HT-29 (cell line): ENCODE measurements at places on chromosomes 1 and 21.

GRCh38 chr1:182575540-182576149 is 13.4 kb downstream of the RNASEL start:
- peak; percentile 57 for DNase-seq

DNA sequence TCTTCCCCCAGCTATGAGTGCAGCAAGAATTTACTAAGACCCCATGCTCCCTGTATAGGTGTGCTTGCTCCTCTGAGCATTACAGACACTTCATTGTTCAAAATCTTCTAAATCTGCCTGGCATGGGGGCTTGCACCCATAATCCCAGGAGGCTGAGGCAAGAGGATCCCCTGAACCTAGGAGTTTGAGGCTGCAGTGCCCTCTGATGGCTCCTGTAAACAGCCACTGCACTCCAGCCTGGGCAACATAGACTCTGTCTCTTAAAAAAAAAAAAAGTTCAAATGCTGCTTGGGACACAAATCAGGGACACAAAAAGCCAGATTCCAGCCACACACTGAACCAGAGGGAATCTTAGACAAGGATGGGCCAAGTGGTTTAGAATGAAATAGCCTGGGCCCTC is 3.4 kb upstream of the ACOT7 start:
- DNase-seq, result no peak

DNA sequence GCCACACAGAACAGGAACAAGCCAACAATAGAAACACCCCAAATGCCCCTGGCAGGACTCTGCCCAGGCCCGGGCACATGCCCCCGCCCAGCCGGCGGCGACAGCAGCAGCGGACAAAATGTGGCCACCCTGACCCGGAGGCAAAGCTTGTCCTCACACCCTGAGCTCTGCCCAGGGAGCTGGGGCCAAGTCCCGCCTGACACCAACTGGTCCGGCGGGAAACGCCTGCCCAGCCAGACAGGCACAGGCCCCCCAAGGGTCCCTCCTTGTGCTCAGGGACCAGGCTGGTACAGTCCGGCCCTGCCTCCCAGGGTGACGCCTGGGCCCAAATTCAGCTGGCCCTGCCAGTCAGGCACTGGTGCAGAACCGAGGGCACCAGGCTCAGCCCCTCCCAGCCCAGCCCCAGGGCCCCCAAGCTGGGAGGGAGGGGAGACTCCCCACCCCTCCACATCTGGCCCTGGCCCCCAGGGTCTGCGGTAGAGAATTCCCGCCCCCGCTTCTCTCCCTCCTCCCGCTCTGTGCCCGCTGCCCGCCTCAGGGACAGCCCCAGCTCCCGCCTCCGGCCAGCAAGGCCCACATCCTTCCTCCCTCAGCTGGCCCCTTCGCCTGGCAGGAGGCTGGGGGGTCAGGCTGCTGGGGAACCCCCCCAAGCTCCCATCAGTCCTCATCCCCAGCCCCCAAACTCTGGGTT is 2.0 kb downstream of the AHDC1 start:
- peak; percentile 41 for DNase-seq

GRCh38 chr1:16386454-16387113 is 19.5 kb downstream of the SZRD1 start:
- no peak for DNase-seq

GRCh38 chr1:61692155-61692800 is 32.7 kb downstream of the TM2D1 start:
- peak; percentile 21 for DNase-seq

GRCh38 chr21:36113647-36114428 is 21.0 kb upstream of the CBR3 start:
- DNase-seq, result peak; percentile 43

GRCh38 chr1:32273391-32274208 is 18.3 kb upstream of the HDAC1 start:
- DNase-seq, result peak; percentile 11

DNA sequence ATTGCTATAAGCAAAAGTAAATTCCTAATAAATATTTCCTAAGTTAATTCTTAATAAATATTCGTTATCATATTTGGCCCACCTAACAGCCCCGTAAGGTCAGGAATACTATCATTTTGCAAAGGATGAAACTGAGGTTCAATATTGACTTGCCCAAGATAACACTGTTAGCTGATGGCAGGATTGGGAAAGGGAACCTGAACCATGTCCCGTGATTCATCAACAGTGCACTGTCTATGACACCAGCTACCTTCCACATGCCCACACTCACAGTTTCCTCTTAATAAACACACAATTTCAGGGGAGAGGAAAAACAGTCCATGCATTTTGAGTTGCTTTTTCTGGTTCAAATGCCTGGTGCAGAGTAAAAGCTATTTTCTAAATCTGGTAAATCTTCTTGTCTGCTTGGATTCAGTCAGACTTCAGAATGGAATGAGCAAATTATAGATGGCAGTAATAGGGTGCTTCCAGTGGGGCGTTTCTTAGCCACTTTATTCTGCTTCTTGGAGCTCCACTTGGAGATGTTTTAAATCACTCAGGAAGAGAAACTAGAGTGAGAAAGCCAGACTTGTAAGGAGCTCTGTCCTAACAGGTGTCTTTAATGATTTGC is 354.6 kb downstream of the PDE4B start:
- no peak for DNase-seq

GRCh38 chr21:46554431-46555224 is 50.3 kb downstream of the S100B start:
- no peak for DNase-seq

DNA sequence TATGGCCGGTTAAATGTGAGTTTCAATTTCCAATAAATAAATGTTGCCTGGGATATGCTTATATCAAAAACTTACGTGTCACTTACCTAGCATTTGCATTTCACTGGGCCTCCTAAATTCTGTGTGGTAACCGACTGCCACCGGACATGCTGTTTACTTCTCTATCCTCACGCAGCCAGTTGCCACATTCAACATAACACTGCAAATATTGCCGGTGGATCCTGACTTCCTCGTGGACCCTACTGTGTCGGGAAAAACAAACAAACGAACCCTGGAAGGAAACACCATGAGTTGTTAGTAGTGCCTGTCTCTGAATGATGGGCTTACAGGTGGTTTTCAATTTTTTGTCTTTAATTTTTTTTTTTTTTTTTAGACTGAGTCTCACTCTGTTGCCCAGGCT is 54.1 kb downstream of the RIPK4 start:
- no peak for DNase-seq

GRCh38 chr1:56975446-56975845 is 9.6 kb upstream of the C8B start:
- DNase-seq, result no peak

GRCh38 chr1:157438613-157439012 is 113.7 kb downstream of the FCRL5 start:
- no peak for DNase-seq

GRCh38 chr1:150383631-150384324 is 19.8 kb downstream of the RPRD2 start:
- no peak for DNase-seq

DNA sequence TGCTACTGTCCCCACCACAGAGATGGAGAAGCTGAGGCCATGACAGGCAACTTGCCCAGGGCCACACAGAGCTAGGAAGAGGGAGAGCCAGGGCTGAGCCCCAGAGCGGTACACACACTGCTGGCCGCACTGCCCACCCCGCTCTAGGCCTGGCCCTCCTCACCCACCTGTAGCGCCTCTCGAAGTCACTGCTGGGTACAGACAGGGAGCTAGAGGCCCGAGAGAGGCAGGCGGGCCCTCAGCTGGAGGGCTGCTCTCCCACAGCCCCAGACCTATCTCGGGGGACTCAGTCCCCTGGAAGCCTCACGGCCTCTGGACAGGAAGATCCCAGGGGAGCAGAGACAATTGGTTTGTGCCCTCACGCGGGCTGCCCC is 17.3 kb upstream of the PLEKHG5 start:
- no peak for DNase-seq

DNA sequence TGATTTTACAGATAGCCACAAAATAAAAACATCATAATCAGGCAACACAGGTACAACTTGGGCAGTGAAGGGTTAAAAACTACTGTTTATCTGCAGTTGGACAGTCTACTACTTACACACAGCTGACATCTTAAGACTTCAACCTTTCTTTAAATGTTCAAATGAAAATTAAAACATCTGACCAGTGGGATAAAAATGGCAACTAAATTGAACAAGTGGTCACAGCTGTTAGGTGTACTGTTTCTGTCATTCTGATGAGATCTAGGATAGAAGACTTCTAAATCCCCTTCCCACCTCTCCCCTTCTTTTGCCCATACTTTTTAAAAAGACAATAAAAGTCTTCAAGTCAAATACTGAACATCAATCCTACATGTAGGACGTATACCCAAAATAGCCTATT is 56.2 kb downstream of the ENAH start:
- no peak for DNase-seq

DNA sequence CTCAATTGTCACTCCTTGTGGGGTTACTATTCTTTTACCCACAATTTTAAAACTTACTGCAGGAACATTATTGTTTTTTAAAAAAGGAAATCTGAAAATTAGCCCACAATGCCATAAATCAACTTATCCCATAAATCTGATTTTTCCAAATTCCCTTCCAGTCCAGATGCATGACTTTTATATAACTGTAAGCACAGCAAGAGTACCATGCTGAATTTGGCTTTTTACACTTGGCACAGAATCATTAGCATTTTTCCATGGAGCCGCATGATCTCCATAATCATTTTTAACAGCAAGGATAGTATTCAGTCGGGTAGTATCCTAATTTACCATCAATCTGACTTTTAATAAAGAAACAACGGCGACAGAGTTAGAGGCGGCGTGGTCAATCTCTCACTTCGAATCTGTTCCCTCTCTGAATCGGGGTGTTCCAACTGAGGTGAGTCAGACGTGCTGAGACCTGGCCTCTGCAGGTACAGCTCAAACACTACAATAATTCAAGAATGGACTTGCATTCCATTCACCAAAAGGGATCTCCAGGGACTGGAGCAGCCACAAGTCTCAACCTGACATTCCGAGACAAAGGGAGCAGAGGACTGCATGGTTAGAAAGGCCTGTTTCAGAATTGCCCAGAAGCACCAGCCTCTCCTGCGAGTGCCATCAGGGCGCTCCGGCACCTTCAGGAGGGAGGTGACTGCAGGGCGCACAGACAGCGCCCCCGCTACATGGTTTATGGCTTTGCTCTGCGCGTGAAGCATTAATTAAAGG is 48.9 kb downstream of the SLC66A1 start:
- DNase-seq, result no peak

GRCh38 chr1:156583821-156584622 is 4.5 kb downstream of the TTC24 start:
- peak; percentile 90 for DNase-seq

DNA sequence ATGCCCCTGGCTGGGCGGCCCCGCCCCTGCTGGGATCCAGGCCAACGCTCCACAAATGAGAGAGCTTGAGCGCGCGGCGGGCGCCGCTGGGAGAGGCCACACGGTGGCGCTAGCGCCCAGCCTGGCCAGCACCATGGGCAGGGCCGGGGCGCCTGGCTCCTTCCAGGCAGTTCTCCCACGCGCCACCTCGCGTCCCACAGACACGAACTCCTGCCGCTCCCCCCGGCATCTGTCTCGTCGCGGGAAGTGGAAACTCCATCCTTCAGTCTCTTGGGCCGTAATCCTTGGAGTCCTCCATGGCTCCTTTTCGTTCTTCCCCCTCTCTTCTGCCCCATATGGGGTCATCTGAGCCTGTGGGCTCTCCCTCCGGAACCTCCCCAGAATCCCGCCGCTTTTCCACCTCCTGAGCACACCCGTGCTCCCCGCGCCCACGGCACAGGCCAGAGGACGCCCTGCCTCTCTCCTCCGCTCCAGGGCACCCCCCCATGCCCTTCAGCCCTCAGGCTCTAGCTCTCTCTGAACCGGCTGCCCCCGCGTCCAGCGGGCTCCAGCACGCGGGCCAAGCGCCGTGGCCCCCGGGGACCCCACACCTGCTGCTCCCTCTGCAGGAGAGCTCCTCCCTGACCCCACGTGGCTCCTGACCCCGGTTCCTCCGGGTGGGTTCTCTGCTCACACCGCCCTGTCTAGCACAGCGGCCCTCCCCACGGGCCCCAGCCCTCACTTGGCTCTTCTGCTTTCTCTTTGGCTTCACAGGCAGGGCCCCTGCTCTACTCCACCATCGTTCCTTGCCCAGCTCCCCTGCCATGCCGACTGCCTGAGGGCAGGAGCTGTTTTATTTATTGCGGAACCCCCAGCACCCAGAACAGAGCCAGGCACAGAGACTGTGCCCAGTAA is 31.9 kb upstream of the EDN2 start:
- DNase-seq, result peak; percentile 90

- no peak for DNase-seq
Observed at GRCh38 chr1:220184506-220184905, 87.7 kb downstream of the RAB3GAP2 start.

- DNase-seq, result no peak
Observed at GRCh38 chr1:224509907-224510306, 75.3 kb upstream of the WDR26 start.

GRCh38 chr1:217626321-217626720 is 4.6 kb downstream of the GPATCH2 start:
- DNase-seq, result no peak

- no peak for DNase-seq
Observed at GRCh38 chr1:230634384-230634783, 7.9 kb upstream of the COG2 start.

DNA sequence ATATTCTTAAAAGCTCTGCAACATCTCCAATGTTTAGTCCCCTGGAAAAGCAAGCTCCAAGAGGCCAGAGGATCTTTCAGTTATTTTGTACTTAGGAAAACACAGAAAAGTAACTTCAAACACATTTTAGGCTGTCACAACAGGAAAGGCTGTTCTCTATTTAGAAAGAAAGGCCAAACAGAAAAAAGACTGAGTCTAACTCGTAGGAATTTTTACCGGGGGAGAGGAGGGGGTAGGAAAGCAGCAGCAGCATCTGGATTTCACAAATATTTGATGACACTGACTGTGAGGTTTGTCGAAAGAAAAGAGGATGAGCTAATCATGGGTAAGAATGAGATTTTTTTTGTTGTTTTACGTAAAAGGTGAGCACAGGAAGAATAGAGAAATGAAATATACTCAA is 107.1 kb downstream of the EIF4G3 start:
- no peak for DNase-seq

- DNase-seq, result no peak
Observed at GRCh38 chr1:155023627-155024026, 10.0 kb downstream of the DCST2 start.

- no peak for DNase-seq
Observed at GRCh38 chr1:175319912-175320230, 127.3 kb upstream of the KIAA0040 start.

DNA sequence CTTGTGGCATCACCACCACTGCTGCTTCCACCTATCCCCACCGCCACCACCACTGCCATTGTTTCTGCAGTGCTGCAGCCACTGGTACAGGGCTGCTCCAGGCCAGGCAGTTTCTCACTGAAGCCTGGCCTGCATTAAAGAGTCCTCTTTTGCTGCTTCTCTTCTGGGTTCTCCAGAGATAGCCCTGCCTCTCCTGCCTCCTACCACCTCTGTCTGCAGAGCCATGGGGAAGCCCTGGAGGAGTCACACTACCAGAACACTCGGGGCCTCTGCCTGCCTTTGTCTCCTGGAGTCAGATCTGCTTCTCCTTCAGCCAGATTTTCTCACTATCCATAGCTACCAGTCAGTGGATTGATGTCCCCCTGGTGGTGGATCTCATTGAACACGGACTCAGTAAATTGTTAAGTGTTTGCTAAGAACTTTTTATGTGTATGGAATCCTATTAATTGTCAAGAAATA is 37.7 kb upstream of the DDAH1 start:
- peak; percentile 90 for DNase-seq
